ENCODE measurements at places on chromosomes 16 and 17.

GRCh38 chr17:45771271-45771959 lies 12.7 kb upstream of the CRHR1 start:
- DNase-seq, result no peak

- DNase-seq, result no peak
Observed at GRCh38 chr17:49896222-49896621, 48.4 kb upstream of the TAC4 start.

DNA sequence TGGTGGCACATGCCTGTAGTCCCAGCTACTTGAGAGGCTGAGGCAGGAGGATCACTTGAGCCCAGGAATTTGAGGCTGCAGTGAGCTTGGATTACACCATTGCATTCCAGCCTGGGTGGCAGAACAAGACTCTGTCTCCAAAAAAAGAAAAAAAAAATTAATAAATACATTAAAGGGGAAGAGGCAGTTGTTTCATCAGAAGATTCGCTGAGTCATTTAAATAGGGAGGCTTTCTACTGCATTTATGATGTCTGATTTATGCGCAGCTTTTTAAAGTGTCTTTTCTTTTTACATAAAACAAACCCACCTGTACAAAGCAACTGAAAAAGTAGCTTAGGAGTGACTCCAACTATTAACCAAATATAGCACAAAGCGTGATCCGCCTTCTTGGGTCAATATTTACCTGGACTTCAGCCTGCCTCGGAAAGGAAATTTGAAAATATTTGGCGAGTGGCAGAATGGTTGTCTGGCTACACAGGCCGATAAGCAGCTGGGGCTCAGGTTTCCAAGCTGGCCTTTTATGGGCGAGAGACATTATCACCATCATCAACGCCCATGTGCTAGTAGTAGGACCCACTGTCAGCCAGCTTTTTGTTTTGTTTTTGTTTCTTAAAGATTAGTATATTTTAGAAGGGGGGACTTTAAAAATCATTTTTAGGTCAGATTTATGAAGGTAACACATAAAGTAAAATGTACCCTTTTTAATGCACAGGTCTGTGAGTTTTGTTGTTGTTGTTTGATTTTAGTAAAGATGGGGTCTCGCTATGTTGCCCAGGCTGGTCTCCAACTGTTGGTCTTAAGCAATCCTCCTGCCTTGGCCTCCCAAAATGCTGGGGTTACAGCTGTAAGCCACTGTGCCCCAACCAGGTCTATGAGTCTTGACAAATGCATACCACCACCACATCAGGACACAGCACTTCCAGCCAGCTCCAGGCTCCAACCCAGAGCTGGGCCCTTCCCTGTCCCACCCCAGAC lies 42.5 kb upstream of the RASD1 start:
- no peak for DNase-seq

DNA sequence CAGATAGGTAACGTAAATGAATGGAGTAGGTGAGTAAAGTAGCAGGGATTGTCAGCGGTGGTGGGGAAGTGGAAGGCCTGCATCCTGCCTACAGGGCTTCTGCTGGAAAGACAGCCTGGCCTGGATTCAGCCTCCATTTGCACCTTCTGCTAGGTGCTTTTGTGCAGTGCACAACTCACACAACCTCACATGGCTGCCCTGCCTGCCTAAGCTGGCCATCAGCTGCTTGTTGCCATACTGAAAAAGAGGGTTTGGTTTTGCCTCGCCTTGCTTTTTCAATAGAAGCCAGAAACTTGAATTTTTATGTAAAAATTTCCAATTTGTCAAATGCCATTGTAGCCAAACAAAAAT lies 36.3 kb downstream of the SOST start:
- DNase-seq, result no peak

DNA sequence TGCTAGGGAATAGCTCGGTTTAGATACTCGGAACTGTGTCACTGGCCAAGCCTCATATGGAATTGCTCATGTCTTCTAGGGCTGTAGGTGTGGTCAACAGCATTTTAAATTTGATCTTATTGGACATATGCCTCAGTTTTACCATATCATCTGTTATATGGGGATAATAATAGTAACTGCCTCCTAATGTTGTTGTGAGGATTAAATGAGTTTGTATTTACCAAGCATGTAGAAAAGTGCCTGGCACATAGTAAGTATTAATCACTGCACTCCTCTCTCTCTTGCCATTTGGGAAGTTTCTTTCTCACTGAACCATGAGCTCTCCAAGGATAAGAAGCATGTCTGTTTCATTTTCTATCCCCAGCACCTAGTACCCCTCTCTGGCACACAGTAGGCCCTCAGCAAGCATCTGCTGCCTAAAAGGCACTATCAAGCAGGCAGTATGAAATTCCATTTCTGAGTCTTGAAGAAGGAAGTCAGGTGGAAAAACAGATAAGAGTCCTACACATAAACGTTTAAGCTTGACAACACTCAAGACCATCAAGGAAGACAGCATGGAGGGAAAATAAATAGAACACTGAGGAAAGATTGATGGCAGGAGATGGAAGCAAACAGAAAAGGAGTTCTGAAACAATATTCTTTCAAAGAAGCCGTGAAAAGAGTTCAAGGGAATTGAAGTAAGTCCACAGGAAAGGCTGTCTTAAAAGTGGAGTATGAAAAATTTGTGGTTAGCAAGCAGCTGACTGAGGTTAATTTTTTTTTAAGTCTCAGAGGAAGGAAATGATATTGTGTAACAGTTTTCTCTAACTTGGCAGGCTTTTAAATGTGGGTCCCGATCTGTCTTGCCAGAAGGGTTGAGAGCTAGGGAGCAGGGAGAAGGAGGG lies 2.2 kb upstream of the ATP6V0A1 start:
- no peak for DNase-seq

GRCh38 chr16:5187402-5187952 lies 89.9 kb upstream of the EEF2KMT start:
- DNase-seq, result no peak

DNA sequence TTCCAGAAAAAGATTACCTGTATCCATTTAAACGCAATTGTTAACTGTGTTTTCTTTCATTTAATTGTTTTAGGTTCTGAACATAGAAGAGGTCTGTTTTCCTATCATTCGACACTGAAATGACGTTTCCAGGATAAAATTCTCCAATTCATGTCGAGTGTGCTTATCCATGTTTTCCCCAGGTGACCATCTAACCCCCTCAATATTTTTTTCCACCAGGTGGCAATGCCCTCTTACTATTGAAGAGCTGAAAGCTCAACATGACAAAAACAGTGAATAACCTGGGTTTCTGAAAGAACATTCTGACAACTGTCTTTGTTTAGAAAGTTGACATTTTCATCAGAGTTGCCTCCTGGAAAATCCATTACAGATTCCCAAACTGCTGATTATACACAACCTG lies 948.7 kb downstream of the KCNJ2 start:
- DNase-seq, result no peak

DNA sequence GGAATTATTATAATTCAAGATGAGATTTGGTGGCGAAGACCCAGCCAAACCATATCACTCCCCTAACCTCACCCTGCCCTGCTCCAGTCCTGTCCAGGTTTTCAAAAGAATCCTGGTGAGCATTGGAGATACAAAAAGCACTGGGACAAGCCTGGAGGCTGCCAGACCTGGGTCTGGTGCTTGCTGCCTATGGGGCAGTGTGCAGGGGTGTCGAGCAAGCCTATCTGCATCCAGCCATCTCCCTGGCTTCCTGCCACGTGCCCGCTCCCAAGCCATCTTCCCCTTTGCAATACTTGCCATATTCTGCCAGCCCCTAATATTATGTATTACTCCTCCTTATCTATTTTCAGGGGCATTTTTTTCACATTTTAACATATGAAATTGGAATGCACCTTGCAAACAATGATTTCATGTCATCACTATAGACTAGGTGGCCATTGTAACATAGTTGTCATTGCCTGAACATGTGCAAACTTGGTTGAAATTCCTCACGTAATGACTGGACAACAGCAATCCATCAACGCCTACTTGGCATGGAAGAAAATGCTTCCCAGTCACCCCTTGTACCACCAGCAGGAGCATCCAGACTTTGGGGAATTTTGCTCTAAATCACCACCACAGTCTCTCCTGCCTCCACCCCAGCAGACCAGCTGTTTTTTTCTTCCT lies 8.1 kb upstream of the KDM8 start:
- DNase-seq, result no peak

- no peak for DNase-seq
Observed at GRCh38 chr16:4976611-4977145, 18.5 kb downstream of the SEC14L5 start.

- DNase-seq, result no peak
Observed at GRCh38 chr16:17224879-17225281, 245.9 kb downstream of the XYLT1 start.

- no peak for DNase-seq
Observed at GRCh38 chr16:11302977-11303376, 21.8 kb upstream of the PRM1 start.

GRCh38 chr16:19213885-19214284 lies 45.8 kb downstream of the SYT17 start:
- no peak for DNase-seq

- DNase-seq, result no peak
Observed at GRCh38 chr16:25157271-25157875, 45.8 kb downstream of the LCMT1 start.

- DNase-seq, result no peak
Observed at GRCh38 chr16:59993101-59993500, 1259.0 kb upstream of the GOT2 start.

GRCh38 chr17:14784997-14785696 lies 480.0 kb downstream of the PMP22 start:
- DNase-seq, result no peak

Data from stimulated activated CD8-positive, alpha-beta memory T cell treated with anti-CD3 and anti-CD28 coated beads, Interleukin-4, amount 100 ng/mL, for 1 hour (primary cell).